ENCODE measurements at places on chromosomes 4 and X.

GRCh38 chr4:47413521-47413920, 50.0 kb downstream of the COMMD8 start:
- no peak for DNase-seq

GRCh38 chr4:82371497-82371896, 2.3 kb downstream of the HNRNPD start:
- no peak for DNase-seq

DNA sequence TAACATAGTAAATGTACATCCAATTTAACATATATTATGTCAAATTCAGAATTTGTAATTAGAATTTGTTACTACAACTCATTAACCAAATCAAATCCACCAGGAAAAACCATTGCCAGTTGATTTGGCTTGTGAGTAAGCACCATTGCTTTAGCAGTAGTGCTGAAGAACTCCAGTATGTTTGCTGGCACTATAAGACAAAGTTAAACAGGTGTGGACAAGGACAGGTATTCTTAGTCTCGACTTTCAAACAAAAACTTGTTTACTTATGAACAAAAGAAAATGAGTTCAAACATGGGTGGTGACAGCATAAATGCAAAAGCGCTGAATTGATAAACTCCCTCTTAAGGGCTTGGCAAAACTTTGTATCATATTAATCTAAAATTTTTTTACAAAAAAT, 1.3 kb upstream of the ADH7 start:
- DNase-seq: no peak

- no peak for DNase-seq
Measured at GRCh38 chr4:184812199-184812542, 13.6 kb downstream of the ACSL1 start.

- no peak for DNase-seq
Measured at GRCh38 chrX:137567682-137568232, 1.8 kb downstream of the ZIC3 start.

GRCh38 chr4:128308986-128309385, 21.4 kb upstream of the PGRMC2 start:
- no peak for DNase-seq

GRCh38 chr4:52704133-52704532, 45.0 kb upstream of the USP46 start:
- DNase-seq: no peak

- DNase-seq: no peak
Measured at GRCh38 chr4:37989398-37990260, 29.4 kb downstream of the PTTG2 start.

DNA sequence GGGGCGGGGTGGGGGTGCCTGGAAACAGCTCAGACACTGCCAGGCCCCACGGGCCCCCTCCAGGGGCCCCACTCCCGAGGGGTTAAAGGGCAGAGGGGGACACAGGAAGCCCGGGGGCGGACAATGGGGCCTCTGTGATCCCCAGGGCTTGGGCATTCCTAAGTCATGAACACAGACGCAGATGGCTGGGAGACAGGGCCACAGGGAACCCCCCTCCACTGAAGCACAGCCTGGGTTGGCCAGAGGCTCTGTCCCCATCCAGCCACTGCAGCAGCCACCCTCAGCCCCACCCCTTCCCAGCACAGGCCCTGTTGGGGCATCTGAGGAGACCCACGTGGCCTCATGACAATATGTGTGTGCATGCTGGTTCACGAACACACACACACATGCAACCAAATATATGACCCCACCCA, 3.9 kb downstream of the L1CAM start:
- peak; percentile 24 for DNase-seq

DNA sequence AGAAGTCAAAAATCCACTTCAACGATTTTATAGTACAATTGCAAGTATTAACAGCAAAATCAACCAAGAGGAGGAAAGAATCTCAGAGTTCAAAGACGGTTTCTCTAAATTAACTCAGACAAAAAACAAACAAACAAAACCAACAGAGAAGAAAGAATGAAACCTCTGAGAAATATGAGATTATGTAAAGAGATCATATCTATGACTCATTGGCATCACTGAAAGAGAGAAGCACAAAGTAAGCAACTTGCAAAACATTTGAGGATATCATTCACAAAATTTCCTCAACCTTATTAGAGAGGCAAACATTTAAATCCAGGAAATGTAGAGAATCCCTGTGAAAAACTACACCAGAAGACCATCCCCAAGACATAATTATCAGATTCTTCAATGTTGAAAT, 370.4 kb downstream of the INPP4B start:
- DNase-seq: no peak

GRCh38 chrX:14027036-14027435, 2.7 kb downstream of the GEMIN8 start:
- DNase-seq: peak; percentile 88

- DNase-seq: no peak
Measured at GRCh38 chr4:151854731-151855130, 93.9 kb upstream of the GATB start.

DNA sequence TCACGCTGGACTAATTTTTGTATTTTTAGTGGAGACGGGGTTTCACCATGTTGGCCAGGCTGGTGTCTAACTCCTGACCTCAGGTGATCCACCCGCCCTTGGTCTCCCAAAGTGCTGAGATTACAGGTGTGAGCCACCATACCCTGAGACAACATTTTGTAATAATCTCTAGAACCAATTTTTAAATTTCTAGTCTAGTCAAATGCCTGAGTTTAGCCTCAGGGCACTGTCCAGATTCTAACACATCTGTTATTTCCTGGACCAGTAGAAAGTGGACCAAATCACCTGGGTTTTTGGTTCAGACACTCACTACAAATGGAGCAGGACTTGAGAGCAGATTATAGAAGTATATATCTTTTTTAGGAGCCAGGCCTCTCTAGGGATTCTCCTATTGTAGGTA, 21.6 kb downstream of the ART3 start:
- no peak for DNase-seq

DNA sequence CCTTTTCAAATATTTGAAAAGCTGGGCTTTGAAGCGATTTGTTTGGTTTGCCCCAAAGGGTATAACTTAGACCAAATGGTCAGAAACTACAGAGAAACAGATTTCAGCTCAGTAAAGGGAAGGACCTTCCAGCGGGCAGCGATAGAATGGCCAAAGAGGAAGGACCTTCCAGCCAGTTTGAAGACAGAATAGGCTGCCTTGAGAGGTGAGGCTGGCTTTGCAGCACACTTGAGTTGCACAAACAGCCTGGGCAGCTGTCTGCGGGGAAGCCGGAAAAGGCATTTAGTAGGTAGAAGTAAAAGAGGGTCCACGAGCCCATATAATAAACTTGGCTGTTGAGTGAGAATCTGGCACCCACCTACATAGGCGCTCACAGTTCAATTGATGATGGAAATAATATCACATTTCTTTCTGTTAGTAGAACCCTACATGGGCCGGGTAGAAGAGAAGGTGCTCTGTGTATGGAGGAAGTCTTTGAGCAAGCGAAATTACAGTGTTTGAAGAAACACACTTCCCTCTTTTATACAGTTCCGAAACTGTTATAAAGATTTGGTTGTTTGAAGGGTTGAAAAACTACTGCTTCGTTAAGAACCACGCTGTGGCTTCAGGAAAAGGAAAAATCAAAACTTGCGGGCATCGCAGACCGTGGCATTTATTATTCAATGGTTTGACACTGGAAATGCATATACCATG, 75.0 kb upstream of the SORBS2 start:
- peak; percentile 33 for DNase-seq

DNA sequence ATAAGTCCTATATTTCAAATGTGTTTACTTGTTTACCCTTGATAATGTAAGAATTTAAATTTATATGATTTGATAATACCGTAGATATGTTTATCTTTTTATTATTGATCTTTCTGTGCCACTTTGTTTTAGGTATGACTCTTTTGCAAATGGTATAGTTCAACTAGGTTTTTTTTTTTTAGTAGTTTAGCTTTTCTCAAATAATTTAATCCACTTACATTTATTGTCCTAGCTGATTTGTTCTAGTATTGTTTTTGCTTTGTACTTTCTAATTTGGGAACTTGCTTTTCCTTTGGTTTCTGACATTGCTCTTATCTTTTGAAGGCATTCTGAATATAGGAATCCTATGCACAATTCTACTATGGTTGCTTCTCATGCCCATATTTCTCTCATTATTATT, 98.9 kb upstream of the NAP1L5 start:
- no peak for DNase-seq

DNA sequence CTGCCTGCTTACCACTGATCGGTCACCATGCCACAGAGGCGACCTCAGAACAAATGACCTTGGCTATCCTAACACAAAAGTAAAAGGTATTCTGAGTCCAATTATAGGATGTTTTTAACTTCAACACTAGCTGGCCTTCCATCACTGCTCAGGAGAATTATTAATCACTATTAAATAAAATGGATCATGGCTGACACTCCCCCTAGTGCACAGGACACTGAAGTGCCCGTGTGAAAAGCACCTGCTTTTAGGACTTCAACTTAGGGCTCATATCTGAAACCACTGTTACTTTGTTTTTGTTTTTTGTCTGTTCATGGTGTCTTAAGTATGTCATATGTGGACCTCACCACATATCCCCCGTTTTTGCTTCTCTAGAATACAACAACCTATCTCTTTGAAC, 33.9 kb downstream of the STX18 start:
- DNase-seq: no peak

DNA sequence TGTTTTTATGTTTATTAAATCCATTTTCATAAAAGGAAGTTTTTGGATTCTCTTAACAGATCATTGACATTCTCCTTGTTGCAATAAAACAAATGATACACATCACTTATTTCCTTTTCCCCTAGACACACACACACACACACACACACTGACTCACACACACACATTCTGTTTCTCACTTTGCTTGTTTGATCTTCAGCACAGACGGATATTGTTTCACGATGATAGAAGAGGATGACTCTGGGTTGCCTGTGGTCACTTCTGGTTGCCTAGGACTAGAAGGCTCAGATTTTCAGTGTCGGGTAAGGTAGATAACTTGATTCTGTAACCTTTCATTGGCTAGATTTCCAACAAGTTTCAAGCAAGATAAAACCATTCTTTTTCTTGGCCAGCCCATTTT, 356.8 kb downstream of the BMPR1B start:
- no peak for DNase-seq

DNA sequence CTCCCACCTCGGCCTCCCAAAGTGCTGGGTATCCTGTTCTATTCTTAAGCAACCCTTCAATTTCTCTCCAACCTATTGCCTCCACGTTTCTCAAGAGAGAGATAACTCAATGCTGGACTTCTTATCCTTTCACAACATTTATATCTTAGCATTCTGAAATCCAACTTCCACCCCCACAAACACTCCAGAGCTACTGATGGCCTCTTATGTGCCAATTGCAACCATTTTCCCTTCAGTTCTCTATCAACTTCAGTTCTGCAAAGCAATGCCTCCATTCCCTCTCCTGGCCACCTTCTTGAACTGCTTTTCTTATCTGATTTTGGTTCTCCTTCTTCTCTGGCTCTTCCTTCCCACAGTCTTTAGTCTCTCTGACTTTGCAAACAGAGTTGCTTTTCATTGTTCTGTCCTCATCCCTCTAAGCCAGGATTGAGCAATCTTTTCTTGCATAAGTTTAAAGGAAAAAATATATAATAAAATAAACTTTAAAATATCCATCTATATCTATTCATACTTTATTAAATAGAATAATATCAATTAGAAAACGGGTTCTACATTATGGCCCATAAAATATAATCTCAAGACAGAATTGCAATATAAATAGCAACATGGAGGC, 3.6 kb upstream of the STBD1 start:
- no peak for DNase-seq

DNA sequence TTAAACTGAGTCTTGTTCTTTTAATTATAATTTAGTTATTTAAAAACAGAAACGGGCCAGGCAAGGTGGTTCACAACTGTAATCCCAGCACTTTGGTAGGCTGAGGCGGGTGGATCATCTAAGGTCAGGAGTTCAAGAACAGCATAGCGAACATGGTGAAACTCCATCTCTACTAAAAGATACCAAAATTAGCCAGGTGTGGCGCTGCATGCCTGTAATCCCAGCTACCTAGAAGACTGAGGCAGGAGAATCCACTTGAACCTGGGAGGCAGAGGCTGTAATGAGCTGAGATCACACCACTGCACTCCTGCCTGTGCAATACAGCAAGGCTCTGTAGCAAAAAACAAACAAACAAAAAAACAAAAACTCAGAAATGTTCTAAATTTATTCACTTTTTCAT, 852.9 kb downstream of the TECRL start:
- no peak for DNase-seq

DNA sequence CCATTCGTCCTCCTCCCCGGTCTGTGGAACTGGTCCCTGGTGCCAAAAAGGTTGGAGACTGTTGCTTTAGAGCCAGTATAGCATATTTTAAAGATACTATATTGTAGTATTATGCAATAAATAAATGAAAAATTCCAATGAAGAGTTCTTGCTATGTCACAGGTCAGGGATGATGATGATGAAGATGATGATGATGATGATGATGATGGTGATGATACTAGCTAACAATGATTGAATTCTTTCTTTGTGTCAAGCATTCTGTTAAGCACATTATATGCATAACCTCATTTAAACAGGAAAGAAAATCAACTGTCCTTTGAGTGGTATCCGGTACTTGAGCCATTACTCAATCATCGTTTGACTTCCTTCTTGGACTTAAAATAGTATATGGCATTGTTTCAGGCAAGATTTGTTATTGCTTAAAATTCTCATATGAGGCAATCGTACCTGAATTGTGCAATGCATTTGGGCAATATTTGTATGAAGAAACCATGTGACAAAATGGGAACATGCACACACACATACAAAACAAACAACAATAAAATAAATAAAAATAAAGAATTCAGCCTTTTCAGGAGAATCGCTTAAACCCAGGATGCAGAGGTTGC, 22.8 kb upstream of the TLR2 start:
- peak; percentile 30 for DNase-seq

Data from Ammon's horn (tissue), 1 donor.